ENCODE measurements at places on chromosomes 6 and 20. TPM values are rescaled to one million over a fixed set of nuclear protein-coding genes. Genes with fewer than 3 reads are reported as not detected.

DNA sequence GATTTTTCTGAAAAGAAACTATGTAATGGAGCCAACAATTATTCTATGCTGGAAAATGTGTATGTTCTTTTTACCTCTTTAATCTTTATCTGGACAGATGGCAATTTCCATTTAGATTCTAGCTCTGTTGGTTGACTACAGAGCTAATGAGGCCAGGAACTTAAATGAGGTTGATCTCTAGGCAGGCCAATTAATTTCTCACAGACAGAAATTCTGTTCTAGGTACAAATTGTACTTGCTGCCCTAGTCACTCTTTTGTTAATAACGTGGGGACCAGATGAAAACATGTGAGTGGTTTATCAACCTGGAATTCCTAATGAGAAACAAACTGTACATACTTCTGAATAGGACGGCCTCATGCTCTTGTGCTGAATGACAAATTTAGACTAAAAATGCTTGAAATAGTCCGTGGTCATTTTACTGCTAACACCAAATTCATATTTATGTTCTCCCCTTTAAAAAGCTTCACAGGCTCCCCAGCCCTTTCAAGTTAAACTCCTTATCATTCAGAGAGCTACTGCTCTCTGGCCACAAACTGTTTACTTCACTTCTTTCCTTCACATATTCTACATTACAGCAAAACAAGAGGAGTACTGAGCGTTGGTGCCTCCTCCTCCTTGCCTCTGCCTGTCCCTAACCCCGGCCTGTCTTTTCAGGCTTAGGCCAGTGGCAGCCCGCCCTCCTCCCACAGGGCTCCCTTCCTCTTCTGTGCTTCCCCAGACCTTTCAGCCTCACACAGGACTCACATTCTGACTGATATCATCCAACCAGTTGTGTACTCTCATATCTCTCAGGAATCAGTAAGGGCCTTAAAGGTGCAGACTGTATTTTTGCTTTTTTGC, 41.4 kb downstream of the DTNBP1 start:
- H3K27ac ChIP-seq = peak overlapping the region; percentile 21
- H3K4me1 ChIP-seq = no peaks in the 10 kb centered on the region
- no peak overlapping the region for H3K4me3 ChIP-seq
- no peaks in the 10 kb centered on the region for H3K27me3 ChIP-seq
- H3K36me3 ChIP-seq = no peaks in the 10 kb centered on the region

DNA sequence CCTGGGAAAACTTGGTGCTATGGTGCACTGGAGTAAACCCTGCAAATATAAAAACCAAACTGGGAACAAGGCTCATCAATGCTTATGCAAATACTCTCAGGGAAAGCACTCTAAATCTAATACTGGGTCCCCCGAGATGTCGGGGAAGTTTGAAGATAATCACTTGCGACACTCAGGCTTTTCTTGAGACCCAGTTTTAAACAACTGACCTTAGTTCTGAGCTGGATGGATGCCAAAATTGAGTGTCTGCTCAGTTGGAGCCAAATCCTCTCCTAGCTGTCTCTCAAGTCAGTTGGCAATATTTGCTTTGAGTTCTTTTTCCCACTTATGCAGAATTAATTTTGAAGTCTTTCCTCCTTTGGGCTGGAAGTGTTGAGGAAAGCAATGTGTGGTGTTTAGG, 75.5 kb upstream of the CD2AP start:
- H3K36me3 ChIP-seq = no peaks in the 10 kb centered on the region
- no peak for DNase-seq
- H3K4me1 ChIP-seq = peaks cover 35% of the 10 kb centered on the region
- no peaks in the 10 kb centered on the region for H3K27me3 ChIP-seq
- no peak overlapping the region for H3K4me3 ChIP-seq
- H3K27ac ChIP-seq = no peak overlapping the region

GRCh38 chr6:34334796-34335416, 57.6 kb downstream of the NUDT3 start:
- H3K27ac ChIP-seq = no peak overlapping the region
- no peak overlapping the region for H3K4me3 ChIP-seq
- no peak for DNase-seq
- H3K27me3 ChIP-seq = no peaks in the 10 kb centered on the region
- no peaks in the 10 kb centered on the region for H3K36me3 ChIP-seq
- no peaks in the 10 kb centered on the region for H3K4me1 ChIP-seq

DNA sequence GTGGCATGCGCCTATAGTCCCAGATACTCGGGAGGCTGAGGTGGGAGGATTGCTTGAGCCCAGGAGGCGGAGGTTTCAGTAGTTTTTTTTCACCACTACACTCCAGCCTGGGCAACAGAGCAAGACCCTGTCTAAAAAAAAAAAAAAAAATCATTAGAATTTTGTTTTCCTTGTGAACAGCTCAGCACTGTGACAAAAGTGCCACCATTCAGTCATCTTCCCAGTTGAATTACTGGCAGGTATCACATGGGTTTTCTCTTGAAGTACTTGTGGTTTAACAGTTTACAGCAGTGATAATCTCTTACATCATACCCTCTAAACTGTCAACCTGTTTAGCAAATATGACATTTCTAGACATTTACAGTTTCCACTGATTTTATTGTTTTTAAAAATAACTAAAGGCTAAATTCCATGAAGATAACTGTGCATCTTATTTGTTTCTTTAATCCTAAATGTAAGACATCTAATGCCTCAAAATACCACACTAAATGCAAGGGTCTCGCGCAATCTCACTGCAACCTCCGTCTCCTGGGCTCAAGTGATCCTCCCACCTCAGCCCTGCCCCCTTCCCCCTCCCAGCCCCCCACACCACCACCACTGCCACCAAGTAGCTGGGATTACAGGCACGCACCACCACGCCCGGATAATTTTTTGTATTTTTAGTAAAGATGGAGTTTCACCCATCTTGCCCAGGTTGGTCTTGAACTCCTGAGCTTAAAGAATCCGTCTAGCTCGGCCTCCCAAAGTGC, 7.0 kb downstream of the TRPC4AP start:
- no peak overlapping the region for H3K27ac ChIP-seq
- no peak for DNase-seq
- no peaks in the 10 kb centered on the region for H3K36me3 ChIP-seq
- H3K4me3 ChIP-seq = no peak overlapping the region
- H3K27me3 ChIP-seq = no peaks in the 10 kb centered on the region
- H3K4me1 ChIP-seq = no peaks in the 10 kb centered on the region

Gene RIPOR3
- total RNA-seq = 0.18 TPM

- DNase-seq = no peak
- H3K4me3 ChIP-seq = no peak overlapping the region
- no peaks in the 10 kb centered on the region for H3K27me3 ChIP-seq
- H3K36me3 ChIP-seq = no peaks in the 10 kb centered on the region
- H3K4me1 ChIP-seq = 0 out of 2 replicates have a peak, but pooled peaks cover 10% of the 10 kb centered on the region
- H3K27ac ChIP-seq = no peak overlapping the region
Measured at GRCh38 chr6:131510094-131510493, 62.9 kb upstream of the ARG1 start.

DNA sequence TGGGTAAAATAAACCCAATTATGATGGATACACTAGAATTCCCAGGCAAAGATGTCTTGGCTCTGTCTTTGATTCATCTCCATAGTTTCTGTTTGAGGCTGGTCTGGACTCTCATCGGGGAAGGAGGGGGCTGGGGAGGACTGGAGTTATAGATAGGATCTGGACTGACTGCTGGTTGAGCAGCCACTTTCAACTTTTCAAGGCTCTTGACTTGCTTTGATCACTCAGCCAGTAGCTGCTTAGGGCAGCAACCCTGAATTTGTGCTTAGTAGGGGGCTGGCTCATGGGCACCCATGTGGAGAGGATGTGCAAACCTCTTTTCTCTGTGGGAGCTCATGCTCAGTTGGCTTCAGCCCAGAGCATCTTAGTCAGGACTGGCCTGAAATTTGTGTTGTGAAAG, 114.0 kb upstream of the NEDD9 start:
- H3K36me3 ChIP-seq = no peaks in the 10 kb centered on the region
- no peak for DNase-seq
- peaks cover 42% of the 10 kb centered on the region for H3K4me1 ChIP-seq

DNA sequence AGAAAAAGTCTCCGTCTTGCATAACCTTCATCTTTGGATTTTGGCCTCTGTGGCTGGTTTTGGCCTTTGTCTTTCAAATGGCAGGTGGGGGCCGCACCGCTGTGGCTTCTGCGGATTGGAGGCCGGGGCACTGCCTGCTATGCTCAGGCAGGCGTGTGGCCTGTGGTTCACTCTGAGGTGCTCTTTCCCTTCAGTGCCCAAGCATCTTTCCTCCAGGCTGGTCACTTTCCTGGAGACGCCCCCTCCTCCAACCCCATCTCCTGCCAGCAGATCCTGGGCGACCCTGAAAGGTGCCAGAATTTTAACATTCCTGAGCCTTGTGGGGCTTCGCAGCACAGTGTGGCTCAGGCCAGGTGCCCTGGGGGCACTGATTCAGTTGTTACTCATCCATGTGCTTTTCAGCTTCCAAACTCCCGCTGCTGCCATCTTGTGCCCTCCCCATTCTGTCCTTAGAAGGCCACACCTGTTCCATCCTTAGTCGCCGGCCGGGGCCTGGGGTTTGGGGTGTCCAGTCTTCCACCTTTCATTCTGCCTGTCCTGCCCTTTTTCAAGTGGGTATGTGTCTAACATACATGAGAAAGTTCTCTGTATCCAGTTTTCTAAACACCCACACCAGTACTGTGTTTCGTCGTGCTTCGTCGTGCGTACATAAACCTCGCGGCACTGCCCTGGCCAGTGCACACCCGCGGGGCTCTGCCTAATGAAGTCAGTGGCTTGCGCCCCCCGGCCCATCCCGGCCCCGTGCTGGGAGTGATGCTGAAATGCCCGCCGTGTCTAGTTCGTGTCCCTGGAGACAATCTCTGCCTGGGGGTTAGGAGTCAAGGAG, 12.1 kb downstream of the SS18L1 start:
- peaks cover 24% of the 10 kb centered on the region for H3K4me1 ChIP-seq
- peak; percentile 51 for DNase-seq
- peaks cover 4% of the 10 kb centered on the region for H3K36me3 ChIP-seq

DNA sequence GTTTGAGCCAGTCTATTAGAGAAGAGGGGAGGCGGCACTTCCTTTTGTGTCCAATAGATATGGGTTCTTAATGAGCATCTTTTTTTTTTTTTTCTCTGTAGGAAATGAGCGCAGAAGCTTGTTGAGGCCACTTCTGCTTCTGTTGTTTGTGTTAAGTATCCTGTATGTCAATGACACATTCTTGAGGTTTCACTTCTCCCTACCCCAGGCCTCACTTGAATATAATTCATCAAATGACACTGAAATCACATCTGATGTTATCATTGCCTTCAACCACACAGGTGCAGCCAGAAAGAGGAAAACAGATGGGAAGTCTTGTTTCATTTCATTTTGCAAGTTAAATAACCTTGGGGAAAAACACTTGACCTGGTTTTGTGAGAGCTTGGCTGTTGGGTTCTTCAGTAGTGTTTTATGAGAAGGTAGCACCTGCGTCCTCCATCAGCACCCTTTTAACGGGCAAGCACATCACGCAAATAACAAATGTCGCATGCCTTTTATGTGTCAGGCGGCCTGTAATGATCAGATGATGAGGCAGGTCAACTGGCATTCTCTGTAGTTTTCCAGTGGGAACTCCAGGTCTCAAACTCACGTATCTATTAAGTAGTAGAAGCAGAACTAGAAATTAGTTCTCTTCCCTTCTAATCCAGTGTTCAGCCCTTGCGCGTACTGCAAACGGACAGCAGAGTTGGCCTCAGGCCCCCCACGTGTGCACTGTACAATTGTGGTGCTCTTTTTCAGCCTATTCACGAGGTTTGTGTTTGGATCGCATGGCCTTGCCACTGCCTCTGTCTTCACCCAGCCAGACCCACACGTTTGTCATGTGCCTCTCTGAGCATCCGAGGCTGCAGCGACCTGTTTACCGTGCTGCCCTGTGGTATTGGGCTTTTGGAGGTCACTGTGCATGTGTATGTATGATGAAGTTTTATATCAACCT, 23.5 kb downstream of the PLEKHG1 start:
- peaks cover 44% of the 10 kb centered on the region for H3K4me1 ChIP-seq
- H3K4me3 ChIP-seq = no peak overlapping the region
- DNase-seq = no peak
- no peaks in the 10 kb centered on the region for H3K27me3 ChIP-seq
- H3K36me3 ChIP-seq = no peaks in the 10 kb centered on the region
- no peak overlapping the region for H3K27ac ChIP-seq

GRCh38 chr6:21438237-21438985, 155.1 kb upstream of the SOX4 start:
- no peak overlapping the region for H3K27ac ChIP-seq
- no peak for DNase-seq
- no peaks in the 10 kb centered on the region for H3K27me3 ChIP-seq
- H3K4me3 ChIP-seq = no peak overlapping the region
- H3K36me3 ChIP-seq = no peaks in the 10 kb centered on the region

- no peak overlapping the region for H3K27ac ChIP-seq
- no peaks in the 10 kb centered on the region for H3K36me3 ChIP-seq
- peak; percentile 7 for DNase-seq
- no peaks in the 10 kb centered on the region for H3K27me3 ChIP-seq
Measured at GRCh38 chr20:53922901-53923314, 147.5 kb downstream of the BCAS1 start.

DNA sequence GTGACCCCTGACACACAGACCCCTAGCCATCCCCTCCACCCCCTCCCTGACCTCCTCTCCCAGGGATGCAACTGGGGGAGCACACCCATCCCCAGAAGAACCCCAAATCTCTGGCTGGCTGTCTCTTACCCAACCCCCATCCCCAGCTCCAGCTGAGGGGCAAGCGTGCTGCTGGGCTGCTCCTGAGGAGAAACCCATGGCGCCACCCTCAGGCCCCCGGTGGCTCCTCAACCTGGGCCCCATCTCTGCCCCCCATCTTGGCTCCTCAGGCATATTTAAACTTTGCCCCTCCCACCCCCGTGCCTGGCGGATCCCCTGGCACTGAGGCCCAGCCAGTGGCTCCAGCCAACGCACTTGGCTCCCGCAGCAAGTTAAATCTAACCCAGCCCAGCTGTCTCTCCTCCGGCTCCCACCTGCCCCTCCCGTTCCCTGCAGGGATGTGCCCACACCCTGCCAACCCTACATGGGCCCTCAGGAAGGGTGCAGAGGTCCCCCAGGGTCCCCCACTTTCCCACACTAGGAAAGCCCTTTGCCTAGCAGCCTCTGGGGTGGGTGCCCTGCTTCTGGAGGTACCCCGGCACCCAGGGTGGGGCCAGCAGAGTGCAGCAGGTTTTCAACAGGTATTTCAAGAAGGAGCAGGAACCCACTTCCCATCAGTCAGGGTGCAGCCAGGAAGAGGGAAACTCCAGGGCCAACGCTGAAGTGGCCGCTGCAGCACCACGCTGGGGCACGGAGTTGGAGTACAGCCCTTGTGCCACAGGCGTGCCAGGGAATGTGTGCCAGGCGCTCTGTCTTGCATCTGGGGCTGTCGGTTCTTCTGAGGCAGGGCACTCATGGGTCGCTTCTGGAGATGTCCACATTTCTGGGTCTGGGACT, 5.3 kb upstream of the OSBPL2 start:
- H3K4me1 ChIP-seq = peaks cover 6% of the 10 kb centered on the region
- no peaks in the 10 kb centered on the region for H3K27me3 ChIP-seq
- H3K27ac ChIP-seq = no peak overlapping the region
- no peaks in the 10 kb centered on the region for H3K36me3 ChIP-seq
- DNase-seq = no peak
- H3K4me3 ChIP-seq = no peak overlapping the region

- H3K4me1 ChIP-seq = no peaks in the 10 kb centered on the region
- no peaks in the 10 kb centered on the region for H3K36me3 ChIP-seq
- no peak overlapping the region for H3K4me3 ChIP-seq
- no peaks in the 10 kb centered on the region for H3K27me3 ChIP-seq
- no peak for DNase-seq
- no peak overlapping the region for H3K27ac ChIP-seq
Measured at GRCh38 chr20:1295276-1295930, 29.3 kb downstream of the SNPH start.

Gene WFDC2
- 14.3 TPM for total RNA-seq
